ENCODE measurements at places on chromosomes 16 and 17. TPM values are rescaled to one million over a fixed set of nuclear protein-coding genes. Genes with fewer than 3 reads are reported as not detected.

MIEF2 gene
- total RNA-seq: 9.3 TPM

PLA2G10 gene
- not detected for total RNA-seq

RAB37 gene
- 8.2 TPM for total RNA-seq

SLC6A2 gene
- total RNA-seq: not detected

XAF1 gene
- total RNA-seq: 0.25 TPM

FKBP10 gene
- total RNA-seq: 78.5 TPM

ZG16B gene
- total RNA-seq: 2.3 TPM

CYLD gene
- total RNA-seq: 11.9 TPM

P2RX1 gene
- not detected for total RNA-seq

KCNH6 gene
- not detected for total RNA-seq

EFCAB5 gene
- total RNA-seq: 0.17 TPM

EIF5A gene
- total RNA-seq: 1,139 TPM

Measured in HCT116 (cell line).